ENCODE measurements at places on chromosomes 2 and 18. TPM values are rescaled to one million over a fixed set of nuclear protein-coding genes. Genes with fewer than 3 reads are reported as not detected.
A peak's percentile ranks its signal among the peaks of the same experiment; 100 is the strongest.

Gene RUFY4
- total RNA-seq, result not detected

Gene KCNG2
- total RNA-seq, result not detected

- no peak overlapping the region for H3K27ac ChIP-seq
- H3K27me3 ChIP-seq, result no peaks in the 10 kb centered on the region
- DNase-seq, result no peak
Measured at GRCh38 chr18:35267809-35268208, 22.2 kb downstream of the ZSCAN30 start.

DNA sequence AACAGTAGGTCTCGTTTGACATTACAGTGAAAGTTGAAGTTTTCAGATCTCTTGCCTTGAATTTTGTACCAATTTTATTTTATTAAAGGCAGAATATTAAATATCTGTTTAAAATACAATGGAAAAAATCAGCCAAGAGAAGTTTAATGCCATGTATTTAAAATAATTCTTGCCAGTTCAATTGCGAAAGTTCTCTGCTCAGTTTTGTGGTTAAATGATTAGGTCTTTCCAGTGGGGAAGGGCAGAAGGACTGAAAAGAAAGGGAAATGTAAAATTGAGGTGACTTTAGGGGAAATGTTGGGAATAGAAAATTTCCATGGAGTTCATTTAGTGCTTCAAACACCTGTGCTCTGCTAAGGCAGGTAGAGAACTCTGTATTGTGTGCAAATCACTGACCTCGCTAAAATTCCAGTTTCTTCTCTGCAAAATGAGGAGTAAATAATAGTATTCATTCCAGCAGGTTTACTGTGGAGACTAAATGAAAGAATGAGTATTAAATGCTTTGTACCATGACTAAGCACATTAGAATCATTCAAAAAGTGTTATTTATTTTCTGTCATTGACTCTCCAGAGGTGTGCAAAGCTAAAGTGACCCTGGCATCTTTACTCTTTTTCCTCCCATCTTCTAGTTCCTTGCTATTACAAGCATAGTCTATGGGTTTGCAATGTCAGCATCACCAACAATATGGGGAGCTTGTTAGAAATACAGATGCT lies 74.4 kb downstream of the KIAA1328 start:
- no peaks in the 10 kb centered on the region for H3K27me3 ChIP-seq
- peaks cover under 1% of the 10 kb centered on the region for H3K36me3 ChIP-seq
- no peak overlapping the region for H3K4me3 ChIP-seq

GRCh38 chr2:120262150-120262549 lies 9.5 kb downstream of the RALB start:
- H3K36me3 ChIP-seq, result peaks cover 9% of the 10 kb centered on the region
- no peak overlapping the region for H3K4me3 ChIP-seq
- H3K27ac ChIP-seq, result no peak overlapping the region
- no peaks in the 10 kb centered on the region for H3K27me3 ChIP-seq
- no peak for DNase-seq
- H3K4me1 ChIP-seq, result peaks cover 17% of the 10 kb centered on the region

DNA sequence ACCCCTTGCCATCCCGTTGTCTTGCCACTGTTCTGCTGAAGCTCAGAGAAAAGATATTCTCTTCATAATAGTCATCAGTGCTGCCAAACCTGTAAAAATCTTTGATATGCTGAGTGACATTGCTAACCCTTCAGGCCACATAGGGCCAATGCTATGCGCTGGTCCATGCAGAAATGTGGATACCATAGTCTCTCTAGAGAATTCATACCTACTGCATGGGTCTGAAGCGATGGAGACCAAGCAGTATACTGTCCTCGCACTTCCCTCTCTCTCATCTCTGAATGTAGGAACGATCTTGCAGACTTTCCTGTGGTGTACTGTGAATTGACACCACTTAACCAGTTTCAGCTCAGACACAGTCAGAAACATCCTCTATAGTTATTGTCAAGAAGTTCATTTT lies 17.9 kb upstream of the ANKRD44 start:
- no peak overlapping the region for H3K4me3 ChIP-seq
- no peaks in the 10 kb centered on the region for H3K4me1 ChIP-seq
- H3K27ac ChIP-seq, result no peak overlapping the region

- peaks cover 13% of the 10 kb centered on the region for H3K36me3 ChIP-seq
- no peak for DNase-seq
- H3K4me1 ChIP-seq, result peaks cover 9% of the 10 kb centered on the region
- no peaks in the 10 kb centered on the region for H3K27me3 ChIP-seq
Measured at GRCh38 chr2:241620419-241620769, 16.6 kb downstream of the THAP4 start.

- H3K27me3 ChIP-seq, result no peaks in the 10 kb centered on the region
- no peak overlapping the region for H3K4me3 ChIP-seq
Measured at GRCh38 chr18:23210526-23210925, 75.2 kb downstream of the CABLES1 start.

DNA sequence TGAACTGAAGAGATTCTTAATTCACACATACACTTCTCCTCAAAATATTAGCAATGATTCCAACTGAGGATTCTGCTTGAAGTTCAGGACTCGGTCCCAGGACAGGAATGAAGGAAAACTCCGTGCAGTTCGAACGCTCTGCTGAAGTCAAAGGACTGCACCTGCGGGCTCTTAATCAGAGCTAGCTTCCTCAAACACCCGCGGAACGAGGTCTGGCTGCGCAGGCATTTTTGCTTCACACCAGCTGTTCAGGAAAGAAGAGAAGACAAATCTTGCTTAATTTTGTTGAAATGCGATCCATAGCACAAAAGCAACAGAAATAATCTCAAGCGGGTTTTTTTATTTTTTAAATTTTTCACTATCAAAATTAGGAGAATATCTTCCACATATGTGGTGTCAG lies 175.6 kb downstream of the LAMA1 start:
- H3K36me3 ChIP-seq, result peaks cover 41% of the 10 kb centered on the region
- no peak overlapping the region for H3K4me3 ChIP-seq
- DNase-seq, result no peak
- H3K27me3 ChIP-seq, result no peaks in the 10 kb centered on the region
- H3K4me1 ChIP-seq, result peaks cover 14% of the 10 kb centered on the region
- peak overlapping the region; percentile 37 for H3K27ac ChIP-seq

GRCh38 chr2:86302320-86302719 lies 35.1 kb downstream of the REEP1 start:
- H3K27me3 ChIP-seq, result no peaks in the 10 kb centered on the region
- H3K36me3 ChIP-seq, result no peaks in the 10 kb centered on the region
- H3K27ac ChIP-seq, result no peak overlapping the region
- DNase-seq, result no peak
- H3K4me3 ChIP-seq, result no peak overlapping the region

GRCh38 chr2:127216095-127216494 lies 4.0 kb downstream of the CYP27C1 start:
- DNase-seq, result no peak
- H3K27ac ChIP-seq, result no peak overlapping the region
- H3K4me1 ChIP-seq, result peaks cover 22% of the 10 kb centered on the region

DNA sequence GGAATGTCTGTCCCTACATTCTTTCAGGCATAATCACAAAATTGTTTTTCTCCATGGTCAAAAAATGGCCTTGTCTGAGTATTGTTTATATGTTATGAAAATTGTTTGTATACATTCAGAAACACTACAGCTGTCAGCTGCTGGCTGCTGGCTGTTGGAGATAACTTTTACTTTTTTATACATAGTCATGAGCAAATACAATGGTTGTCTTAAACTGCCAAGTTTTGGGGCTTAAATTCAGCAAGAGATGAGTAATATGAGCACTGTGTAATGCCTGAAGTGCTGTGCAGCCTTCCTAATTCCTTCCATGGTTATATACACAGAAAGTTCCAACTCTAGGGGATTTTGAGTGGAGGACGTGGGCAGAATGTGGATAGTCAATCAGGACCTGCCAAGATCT lies 168.9 kb upstream of the RMP24 start:
- peaks cover 7% of the 10 kb centered on the region for H3K27me3 ChIP-seq
- no peak overlapping the region for H3K27ac ChIP-seq
- H3K36me3 ChIP-seq, result no peaks in the 10 kb centered on the region
- DNase-seq, result no peak
- H3K4me3 ChIP-seq, result no peak overlapping the region

DNA sequence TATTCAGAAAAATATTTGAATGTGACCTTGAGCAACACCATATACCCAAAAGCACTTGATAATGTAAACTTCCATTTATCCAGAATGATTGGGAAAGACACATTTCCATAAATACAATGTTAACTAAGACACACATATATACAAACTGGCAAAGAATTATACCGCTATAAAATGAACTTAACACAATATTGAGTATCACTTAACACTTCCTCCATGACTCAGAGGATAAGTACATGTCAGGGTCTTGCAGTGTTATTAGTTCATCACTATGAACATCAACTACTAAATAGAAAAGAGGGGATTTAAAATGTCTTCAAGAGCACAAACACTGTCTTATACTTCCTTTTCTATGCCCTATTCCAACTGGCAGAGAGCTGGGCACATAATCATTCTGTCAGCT lies 18.6 kb downstream of the WDSUB1 start:
- H3K4me1 ChIP-seq, result peaks cover 6% of the 10 kb centered on the region
- no peak overlapping the region for H3K27ac ChIP-seq
- no peak for DNase-seq
- H3K36me3 ChIP-seq, result peaks cover 9% of the 10 kb centered on the region

- no peaks in the 10 kb centered on the region for H3K27me3 ChIP-seq
- no peaks in the 10 kb centered on the region for H3K36me3 ChIP-seq
- H3K4me3 ChIP-seq, result peak overlapping the region; percentile 69
- DNase-seq, result no peak
- peaks cover 95% of the 10 kb centered on the region for H3K4me1 ChIP-seq
Measured at GRCh38 chr2:201974171-201975100, 59.2 kb upstream of the FZD7 start.
